ENCODE measurements at places on chromosomes 6 and 20.

GRCh38 chr6:166910601-166911000 is 45.7 kb downstream of the RNASET2 start:
- no peak for DNase-seq

- no peak for DNase-seq
These were observed 88.1 kb upstream of the IYD start for GRCh38 chr6:150280703-150281102.

DNA sequence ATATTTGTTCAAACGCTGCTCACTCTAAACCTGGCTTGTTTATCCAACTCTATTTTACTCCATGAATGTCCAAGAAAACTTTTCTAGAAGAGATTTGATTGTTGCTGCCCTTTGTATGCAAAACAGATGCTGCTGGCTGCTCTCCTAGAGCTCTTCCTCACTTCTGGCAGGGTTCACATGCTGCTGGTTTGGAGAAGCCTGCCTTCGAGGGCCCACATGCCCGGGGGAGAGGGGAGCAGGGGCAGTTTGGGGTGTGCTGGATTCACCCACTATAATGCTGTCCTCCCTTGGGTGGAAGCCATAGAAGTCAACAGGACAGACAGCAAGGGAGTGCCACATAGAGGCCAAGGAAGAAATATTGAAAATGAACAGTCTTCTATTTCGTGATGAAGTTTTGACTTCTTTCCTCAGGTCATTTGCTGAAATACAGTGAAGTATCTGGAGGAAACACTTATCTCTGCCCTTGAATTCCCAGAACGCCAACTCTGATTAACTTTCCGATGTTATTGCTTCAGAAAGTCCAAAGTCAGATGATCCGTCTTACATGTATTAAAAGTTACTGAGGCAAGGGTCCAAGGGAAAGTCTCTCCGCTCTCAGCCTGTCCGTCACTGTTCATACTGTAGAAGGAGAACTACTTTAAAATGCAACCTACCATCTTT is 32.4 kb downstream of the LY86 start:
- DNase-seq, result no peak

DNA sequence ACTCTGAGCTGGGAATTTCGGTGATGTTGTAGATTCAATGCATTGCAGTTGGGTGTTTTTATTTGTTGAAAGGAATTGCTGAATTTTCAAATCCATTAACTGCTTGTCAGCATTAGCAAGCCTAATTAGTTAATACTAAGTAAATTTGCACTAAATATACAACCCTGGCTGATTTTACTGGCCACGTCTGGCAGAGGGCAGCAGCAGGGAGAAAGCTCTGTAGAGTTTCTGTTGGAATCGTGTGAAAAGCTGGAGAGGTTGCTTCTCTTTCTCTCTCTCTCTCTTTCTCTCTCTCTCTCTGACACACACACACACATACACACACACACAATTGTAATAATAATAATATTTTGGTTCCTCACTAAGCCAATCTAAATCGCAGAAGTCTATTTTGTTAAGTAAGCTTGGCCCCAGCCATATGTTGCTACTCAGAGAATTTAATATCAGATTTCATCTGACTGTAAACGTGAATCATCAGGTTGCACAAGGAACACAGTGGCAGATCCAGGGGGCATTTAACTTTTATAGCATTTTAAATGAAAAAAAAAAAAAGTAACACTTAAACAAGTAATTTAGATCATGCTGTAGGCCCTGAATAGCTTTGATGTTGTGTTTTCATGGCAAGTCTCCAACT is 289.5 kb downstream of the ESR1 start:
- peak; percentile 60 for DNase-seq

GRCh38 chr6:8236956-8237355 is 134.6 kb upstream of the EEF1E1 start:
- no peak for DNase-seq

DNA sequence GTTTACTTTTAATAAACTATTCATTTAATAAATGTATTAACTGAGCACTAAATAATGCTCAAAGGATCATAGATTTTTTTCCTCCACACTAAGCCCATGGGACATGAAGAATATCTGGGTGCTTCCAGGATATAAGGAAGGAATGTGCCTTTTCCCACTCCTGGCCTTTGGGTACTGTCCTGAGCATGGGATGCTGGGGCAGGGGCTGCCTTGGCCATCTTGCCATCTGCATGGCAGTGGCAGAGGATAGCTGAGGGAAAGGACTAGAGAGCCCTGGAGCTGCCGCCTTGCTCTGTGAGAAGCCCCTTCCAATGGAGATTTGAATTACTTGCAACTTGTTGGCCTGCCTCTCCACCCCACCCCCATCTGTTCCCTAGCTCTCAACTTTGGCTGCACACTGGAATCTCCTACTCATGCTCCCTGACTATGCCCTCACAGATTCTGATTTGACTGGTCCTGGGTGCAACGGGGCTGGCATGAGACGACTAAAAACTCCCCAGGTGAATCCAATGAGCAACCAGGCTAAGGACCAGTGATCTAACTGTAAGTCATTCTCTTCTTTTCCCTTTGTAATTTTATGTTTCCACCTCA is 15.6 kb downstream of the DDRGK1 start:
- DNase-seq, result peak; percentile 67

- no peak for DNase-seq
These were observed 8.2 kb upstream of the MTHFD1L start for GRCh38 chr6:150857062-150857944.

- DNase-seq, result peak; percentile 97
These were observed 255.8 kb downstream of the QKI start for GRCh38 chr6:163670336-163670735.

- no peak for DNase-seq
These were observed 186.5 kb upstream of the TSHZ2 start for GRCh38 chr20:52785679-52786078.

DNA sequence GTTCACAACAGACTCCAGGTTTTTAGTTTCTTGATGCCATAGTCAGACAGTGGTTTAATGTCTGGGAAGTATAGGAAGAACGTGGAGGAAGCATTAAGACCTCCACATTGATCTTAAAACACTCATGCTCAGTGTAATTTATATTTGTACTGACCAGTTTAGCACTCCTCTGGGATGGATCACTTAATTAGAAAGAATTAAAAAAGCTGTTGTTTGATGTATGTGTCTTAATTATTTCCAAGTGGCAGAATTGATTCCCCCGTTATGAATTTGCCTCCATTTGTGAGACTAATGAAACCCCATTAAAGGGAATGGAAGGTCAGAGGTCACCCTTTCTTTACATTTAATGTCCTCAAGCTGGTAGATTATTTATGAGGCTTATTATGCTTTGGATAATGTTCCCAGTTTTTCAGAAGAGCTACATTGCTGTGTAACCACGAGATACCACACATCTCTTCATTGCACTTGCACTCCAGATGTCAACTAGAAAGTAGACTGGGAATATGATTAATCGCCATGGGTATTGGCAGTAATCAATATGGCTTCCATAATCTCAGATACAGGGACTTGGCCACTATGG is 270.0 kb upstream of the JAG1 start:
- no peak for DNase-seq

DNA sequence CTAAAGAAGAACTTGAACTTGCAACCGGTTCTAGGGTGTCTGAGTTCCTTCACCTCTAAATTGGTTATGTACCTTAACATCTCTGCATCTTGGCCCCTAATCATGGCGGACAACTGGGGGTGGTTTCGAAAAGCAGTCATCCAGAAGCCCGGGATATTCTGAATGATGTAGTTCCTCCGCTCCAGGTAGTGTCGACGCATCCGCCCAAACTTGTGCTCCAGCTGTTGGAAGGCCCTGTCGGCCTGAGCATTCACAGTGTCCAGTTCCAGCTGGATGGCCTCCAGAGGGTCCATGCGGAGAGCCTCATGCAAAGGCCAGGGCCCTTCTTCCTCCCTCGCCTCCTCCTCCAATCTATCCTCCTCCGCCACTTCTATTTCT is 887 bp downstream of the TSPYL1 start:
- no peak for DNase-seq

GRCh38 chr6:79878142-79878748 is 69.1 kb downstream of the ELOVL4 start:
- no peak for DNase-seq

DNA sequence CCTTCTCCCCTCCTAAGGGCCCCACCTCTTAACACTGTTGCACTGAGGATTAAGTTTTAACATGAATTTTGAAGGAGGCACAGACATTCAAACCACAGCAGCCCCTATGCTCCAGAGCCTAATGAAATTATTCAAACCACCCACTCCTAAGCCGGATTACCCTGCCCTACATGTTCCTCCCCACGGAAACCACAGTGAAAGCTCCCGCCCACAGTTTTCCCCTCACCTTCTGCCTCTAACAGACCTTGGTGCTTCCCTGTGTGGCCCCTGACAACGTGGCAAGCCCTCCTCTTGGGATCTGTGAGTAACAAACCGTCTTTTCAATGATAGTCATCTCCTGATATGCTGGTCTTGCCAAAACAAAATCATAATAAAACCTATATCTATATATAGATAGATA is 74.8 kb downstream of the RIN2 start:
- no peak for DNase-seq

GRCh38 chr6:11258260-11259237 is 26.1 kb upstream of the NEDD9 start:
- no peak for DNase-seq

DNA sequence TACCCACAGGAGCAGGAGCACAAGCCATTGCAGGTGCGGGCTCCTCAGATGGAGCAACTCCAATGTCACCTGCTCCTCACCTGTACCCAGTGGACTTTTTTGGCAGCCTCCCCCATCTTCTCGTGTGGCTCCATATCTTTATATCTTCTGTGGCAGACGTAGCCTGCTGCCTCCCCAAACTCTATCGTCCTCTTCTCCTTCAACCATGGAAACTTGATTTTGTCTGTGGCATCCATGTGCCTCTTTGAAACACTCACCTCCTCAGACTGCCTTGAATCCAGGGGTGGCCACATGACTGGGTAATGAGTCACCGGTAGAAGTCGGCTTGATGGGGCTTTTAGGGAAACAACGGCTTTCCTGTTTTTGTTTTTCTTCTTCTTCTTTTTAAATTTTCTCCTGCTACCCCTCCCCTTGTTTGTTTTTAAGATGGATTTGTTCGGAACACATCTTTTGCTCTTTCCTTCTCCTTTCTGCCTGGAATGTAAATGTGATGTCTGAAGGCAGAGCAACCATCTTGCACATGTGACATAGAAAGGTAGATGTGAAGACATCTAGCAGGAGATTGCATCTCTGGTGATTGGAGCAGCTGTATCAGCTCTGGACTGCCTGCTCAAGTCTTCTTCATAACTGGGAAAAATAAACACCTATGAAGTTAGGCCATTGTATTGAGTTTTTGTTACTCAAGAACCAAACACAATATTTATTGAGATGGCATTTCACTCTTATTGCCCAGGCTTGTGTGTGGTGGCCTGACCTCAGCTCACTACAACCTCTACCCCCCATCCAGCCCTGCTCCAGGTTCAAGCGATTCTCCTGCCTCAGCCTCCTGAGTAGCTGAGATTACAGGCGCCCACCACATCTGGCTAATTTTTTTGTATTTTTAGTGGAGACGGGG is 69.9 kb upstream of the DDR1 start:
- DNase-seq, result no peak

GRCh38 chr20:29119141-29119540 is 2138.3 kb upstream of the DEFB115 start:
- no peak for DNase-seq

DNA sequence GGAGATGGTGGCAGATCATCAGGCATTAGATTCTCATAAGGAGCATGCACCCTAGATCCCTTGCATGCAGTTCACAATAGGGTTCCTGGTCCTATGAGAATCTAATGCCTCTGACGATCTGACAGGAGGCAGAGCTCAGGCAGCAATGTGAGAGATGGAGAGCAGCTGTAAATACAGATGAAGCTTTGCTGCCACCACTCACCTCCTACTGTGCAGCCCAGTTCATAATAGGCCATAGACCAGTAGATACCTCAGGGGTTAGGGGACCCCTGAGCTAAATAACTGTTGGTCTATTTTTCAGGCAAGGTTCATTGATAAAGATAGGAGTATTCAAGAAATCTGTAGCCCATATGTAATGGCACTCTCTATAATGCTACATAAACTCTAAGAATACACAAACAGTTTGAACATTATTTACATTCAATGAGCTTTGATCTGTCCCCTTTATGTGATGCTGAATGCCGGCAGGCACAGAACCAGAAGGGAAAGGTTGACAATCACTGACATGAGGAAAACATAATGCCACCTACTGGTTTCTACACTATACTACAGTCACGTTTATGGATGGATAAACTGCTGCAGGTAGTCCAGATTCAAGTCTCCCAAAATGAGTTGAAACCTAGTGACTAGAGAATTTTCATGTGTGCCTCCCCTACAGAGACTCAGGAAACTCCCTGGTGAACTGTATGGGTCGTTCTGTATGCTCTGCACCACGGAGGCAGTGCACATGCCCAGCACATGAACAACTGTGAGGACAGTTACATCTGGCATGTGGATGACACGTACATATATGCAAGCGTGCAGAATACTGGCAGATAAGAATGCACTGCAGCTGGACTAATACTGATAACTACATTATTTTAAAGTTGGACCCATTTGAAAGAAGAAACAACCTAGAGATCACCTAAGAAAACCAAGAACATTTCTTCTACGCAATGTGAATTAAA is 72.0 kb downstream of the DST start:
- no peak for DNase-seq

DNA sequence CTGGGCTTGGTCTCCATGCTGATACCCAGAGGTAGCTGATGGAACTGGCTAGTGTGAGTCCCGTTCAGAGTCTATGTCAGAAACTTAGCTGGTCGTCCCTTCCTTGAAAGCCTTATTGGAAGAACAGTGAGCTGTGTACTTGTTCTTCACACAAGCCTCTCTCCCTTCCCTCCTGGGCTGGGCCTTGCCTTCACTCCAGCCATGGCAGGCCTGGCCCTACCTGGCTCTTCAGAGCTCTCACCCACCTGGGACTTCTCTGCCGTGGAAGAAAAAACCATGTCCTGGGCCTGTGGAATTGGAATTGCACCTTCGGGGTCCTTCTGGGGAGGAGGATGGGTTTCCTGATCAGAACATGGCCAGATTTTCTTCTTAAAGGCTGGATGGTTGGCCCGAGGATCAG is 20.3 kb upstream of the ZNF831 start:
- no peak for DNase-seq

DNA sequence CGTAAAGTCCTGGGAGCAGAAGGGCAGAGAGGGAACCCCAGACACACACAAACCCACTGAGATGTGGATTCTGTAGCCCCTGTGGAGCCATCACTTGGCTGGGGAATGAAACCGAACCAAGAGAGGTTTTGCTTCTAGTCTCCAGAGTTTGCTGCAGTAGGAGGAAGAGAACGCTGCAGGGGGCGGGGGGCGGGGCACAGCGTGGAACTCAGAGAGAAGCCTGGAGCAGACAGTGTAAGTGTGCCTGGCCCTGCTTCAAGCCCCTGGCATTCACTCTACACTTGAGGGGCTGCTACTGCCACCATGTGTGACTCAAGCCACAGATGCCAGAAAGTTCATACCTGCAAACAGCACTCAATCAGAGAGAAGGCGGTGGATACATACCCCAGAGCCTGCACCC is 18.9 kb downstream of the GABRR1 start:
- no peak for DNase-seq

DNA sequence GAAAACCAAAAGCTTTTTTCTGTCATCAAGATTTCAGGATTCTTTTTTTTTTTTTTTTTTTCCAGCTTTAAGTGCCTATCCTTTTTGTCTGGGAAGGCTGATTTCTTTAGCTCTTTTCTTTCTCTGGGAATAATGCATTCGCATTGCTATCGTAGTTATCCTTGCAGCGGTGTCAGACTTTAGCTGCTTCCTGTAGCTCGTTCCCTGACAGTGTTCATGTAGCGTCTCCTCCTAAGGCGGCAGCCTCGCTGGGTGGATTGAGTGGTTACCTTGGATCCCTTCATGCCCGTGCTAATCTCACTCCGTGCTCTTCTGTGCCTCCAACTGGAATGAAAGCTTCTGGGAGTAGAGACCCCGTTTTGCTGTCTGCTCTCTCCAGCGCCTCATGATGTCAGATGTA is 43.1 kb downstream of the UST start:
- no peak for DNase-seq

Measured in NCI-H524 treated with DMSO at 0.1 percent for 48 hours (cell line).